ENCODE measurements at places on chromosomes 4 and X.

DNA sequence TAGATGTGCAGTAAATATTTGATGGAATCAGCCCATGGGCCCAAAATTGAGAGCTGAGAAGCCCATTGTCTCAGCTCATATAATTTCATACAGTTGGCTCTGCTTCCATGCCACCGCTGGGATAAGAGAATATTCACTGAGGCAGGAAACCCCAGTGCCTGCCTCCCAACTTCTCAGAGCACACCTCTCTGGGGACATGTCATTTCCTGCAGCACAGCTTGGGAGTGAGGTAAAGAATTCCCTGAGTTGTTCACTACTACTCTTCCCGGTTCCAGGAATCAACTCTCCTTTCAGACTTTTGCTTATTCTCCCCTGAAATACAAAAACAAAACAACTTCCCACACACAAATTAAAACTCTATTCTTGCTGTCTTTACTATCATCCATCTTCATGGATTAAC lies 389.3 kb downstream of the MAPK10 start:
- DNase-seq = no peak

- DNase-seq = no peak
Observed at GRCh38 chr4:147683188-147683591, 773 bp downstream of the PRMT9 start.

GRCh38 chr4:11966782-11967181 lies 538.1 kb upstream of the HS3ST1 start:
- no peak for DNase-seq

DNA sequence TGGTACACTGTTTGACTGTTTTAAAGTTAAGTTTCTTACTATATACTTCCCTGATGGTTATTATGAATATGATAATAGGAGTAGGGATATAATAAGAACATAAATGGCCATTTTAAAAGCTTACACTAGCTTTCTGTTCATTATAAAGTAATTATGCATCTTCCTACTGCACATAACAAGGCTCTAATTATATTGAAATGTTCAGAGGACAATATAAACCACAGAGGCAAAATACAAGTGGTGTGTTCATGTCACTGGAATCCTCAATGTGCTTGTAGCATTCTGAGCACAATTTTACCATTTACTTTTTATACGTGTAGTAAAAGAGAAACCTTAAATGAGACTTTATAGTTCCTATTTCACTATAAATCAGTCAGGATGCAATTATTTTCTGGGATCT lies 268.3 kb downstream of the TMA16 start:
- no peak for DNase-seq

GRCh38 chr4:6471307-6472007 lies 957 bp downstream of the PPP2R2C start:
- no peak for DNase-seq

DNA sequence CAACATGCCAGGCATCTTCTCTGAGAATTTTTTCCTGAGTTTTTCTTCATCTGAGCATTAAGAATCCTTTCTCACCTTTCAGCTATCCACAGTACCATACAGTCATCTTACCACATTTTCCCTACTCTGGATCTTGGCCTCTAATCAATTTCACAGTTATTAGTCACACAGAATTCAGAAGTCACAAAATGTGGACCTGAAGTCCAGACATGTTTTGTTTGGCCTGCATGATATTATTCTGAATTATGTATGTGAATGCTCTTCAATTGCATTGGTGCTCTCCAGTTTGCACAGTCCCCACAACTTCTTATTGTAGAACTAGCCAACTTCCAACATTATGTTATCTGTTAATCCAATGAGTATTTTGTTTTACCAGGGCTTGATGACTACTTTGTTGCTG lies 102.3 kb upstream of the GRIA3 start:
- no peak for DNase-seq

- no peak for DNase-seq
Observed at GRCh38 chr4:24089851-24090534, 200.1 kb upstream of the PPARGC1A start.

- DNase-seq = no peak
Observed at GRCh38 chrX:73215246-73215645, 595 bp upstream of the NAP1L2 start.

DNA sequence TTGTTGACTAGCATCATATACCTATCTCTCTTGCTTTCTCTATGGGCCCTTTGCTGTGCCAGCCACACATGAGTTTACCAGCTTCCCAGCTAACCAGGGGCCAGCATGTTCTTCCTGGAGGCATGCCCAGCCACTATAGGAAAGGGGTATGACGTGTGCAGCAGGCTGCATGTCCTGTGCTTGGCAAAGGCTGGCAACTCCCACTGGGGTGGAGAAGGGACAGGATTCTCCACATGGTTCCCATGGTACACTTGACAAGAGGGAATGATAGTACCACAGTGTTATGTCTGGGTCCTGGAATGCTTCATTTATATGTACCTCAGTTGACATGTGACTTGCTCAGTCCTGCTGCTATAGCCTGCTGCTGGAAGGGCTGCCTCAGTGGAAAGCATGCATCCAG lies 78.8 kb downstream of the TMEM164 start:
- no peak for DNase-seq

DNA sequence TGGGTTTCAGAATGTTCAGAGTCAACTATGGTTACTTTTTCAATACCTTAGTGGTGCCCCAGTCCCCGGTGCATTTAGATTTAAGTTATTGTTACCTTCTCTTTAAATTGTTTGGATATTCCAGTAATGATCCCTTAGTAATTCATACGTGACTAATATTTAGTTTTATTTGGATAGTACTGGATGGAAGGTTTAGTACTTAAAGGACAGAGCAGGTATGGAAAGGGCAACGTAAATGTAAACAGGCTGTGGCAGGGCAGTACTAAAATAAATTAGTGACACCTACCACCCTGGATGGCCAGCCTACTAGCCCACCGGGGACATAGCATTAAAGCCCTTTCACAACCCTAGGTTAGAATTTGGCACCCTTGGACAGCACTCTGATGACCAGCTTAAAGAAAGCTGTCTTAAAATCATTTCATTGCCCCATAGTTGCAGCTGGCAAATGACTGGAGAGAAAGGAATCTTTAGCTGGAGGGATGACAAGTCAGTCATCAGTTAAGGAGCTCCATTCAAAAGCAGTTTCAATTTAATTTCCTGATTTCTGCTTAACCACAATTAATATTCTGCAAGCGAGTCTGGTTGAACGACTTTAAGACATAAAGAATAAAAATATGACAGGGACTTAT lies 16.4 kb downstream of the PLP1 start:
- DNase-seq = peak; percentile 82
